Gastrocnemius medialis (tissue), 4 donors: ENCODE measurements at places on chromosomes 12 and 14. TPM values are rescaled to one million over a fixed set of nuclear protein-coding genes. Genes with fewer than 3 reads are reported as not detected.

Gene IGF1
- total RNA-seq = 22.7 TPM

Gene OR9K2
- total RNA-seq = not detected

Gene TPPP2
- 1.3 TPM for total RNA-seq

Gene LIN7A
- 1.4 TPM for total RNA-seq

Gene SLC10A1
- total RNA-seq = not detected

Gene RHOJ
- 3.4 TPM for total RNA-seq

GRCh38 chr14:73241481-73242165 lies 4.3 kb downstream of the PAPLN start:
- no peak for DNase-seq

DNA sequence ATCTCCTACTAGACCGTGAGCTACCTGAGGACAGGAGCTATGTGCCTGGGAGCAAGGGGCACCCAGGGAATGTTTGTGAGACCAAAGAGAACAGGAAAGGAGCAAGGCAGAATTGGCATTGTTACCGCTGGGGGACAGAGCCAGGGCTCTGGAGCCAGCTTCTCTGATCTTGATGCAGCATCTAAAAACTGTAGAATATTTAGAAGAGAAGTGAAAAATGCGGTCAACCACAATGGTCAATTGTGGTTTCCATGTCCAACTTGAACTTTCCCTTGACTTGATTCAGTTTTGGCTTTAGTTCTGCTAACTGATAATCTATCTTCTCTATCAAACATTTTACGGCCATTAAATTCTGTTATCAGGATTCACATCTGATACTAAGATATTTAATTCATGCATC lies 201.2 kb downstream of the ANO4 start:
- DNase-seq = no peak

DNA sequence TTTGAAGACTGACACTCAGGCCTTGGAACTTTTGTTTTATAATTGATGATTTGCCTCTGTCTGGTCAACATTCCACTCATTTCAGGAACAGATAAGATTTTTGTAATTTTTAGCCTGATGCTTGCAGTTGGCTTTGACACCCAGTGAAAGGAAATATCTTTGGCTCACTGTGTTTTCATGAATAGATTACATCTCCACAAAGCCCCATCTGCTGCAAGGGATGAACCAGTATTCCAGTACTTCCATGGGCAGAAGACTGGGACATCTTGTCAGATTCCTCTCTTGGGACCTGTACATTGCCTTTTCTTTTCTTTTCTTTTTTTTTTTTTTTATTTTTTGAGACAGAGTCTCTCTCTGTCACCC lies 28.4 kb downstream of the GSG1 start:
- no peak for DNase-seq

DNA sequence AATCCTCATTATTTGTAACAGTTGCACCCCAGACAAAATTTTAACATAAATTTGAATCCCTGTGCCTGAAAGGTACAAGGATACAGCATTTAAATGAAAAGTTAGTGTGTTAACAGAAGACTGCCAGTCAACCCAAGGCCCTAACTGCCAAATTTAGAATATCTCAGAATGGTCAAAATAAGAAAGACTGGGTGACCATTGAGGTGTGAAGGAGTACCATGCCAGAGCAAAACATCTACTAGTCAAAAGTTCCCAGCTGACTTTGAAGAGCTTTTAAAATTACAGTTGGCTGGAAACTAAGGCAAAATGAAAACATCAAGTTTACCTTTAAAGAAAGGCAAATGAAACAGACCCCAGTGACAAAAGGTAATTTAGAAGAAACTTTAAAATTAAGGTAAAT lies 18.4 kb downstream of the SAV1 start:
- DNase-seq = no peak

- peak; percentile 81 for DNase-seq
These were observed at the start of gene STON2 for GRCh38 chr14:81400202-81400678. TSS of gene STON2 (minus strand) at chr14:81400324. CDS start at chr14:81398382, 1,942 bp downstream.

DNA sequence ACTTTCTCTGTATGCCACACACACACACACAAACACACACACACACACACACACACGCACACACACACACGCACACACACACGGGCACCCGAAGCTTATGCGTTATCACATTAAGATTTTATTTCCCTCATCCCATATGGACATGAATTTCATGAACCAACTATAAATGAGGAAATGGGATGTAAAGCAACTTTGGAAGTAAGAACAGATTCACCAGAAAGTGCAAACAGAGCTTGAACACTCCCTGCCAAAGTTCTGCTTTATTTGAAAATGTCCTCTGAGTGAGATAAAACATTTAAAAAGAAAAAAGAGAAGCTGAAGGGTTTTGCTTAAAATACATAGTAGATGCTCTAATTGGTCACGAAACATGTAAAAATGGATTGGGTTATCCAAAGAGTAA lies 90.4 kb upstream of the OTX2 start:
- DNase-seq = no peak

DNA sequence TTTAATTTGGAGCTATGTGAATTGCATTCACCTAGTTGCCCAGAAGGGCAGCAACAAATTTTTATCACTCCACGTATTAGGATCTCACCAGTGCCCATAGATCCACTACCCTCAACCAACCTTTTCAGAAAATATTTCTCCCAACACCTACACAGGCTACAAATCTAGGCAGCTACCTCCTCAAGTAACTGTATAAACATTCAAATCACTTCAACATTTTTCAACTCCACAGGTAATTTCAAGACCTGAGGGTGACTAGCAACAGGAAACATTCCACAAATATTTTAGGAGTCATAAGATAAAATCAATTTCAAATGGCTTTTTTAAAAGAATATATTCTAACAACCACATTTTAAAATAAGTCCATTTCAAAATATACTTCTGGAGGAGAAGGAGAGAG lies 12.9 kb downstream of the PHLDA1 start:
- no peak for DNase-seq

GRCh38 chr14:104477117-104477623 lies 102.4 kb upstream of the C14orf180 start:
- no peak for DNase-seq
